ENCODE measurements at places on chromosomes 13 and 19. TPM values are rescaled to one million over a fixed set of nuclear protein-coding genes. Genes with fewer than 3 reads are reported as not detected.

The CTXN1 gene
- 8.2 TPM for total RNA-seq

GRCh38 chr19:48630296-48631063 is 6.7 kb downstream of the DBP start:
- no peak for DNase-seq

- no peak for DNase-seq
These were observed 47.9 kb downstream of the ACTN4 start for GRCh38 chr19:38695317-38695683.

GRCh38 chr13:29925457-29926097 is 75.2 kb upstream of the UBL3 start:
- DNase-seq: no peak

DNA sequence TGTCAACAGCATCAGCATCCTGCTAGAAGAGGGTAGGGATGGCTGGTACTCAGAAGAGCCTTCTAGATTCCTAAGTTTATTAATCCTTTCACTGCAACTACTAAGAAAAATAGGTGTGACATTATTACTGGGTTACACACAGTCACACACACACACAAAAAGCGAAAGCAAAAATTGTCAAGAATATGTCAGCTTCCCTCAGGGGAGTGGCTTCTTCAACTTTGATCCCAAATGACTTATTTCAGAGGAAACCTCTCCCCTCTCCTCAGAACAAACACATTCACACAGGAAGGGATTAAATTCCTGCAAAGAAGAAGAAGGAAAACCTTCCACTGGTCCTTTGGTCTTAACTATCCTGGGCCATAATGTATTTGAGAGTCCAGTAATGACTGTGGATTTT is 20.1 kb upstream of the IGFL1 start:
- no peak for DNase-seq

The ABCA7 gene
- total RNA-seq: 5.9 TPM

DNA sequence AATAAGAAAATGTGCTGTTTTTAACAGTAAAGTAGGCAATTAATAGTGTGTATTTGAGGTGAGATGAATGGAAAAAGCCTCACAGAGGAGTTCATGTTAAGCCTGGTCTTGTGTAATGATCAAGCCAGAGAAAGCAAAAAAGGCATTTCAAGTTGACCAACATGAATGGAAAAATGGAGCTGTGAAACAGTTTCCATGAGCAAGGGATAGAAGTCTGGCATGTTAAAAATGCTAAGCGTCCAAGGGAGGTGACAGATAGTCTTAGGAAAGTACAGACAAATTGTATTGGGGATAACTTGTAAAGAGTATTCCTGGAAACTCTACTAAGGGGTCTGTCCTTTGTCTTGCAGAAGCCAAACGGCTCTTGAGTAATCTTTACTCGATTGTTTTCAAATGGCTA is 506.8 kb upstream of the ATXN8OS start:
- no peak for DNase-seq

The TJP3 gene
- not detected for total RNA-seq

The KDELR1 gene
- 47.8 TPM for total RNA-seq

The TLE2 gene
- total RNA-seq: 20.6 TPM

The PRRG2 gene
- total RNA-seq: 3.1 TPM

The TEX29 gene
- not detected for total RNA-seq

The ZNF415 gene
- total RNA-seq: 0.86 TPM

- DNase-seq: no peak
These were observed 50.3 kb upstream of the ANKRD10 start for GRCh38 chr13:110965038-110965754.

DNA sequence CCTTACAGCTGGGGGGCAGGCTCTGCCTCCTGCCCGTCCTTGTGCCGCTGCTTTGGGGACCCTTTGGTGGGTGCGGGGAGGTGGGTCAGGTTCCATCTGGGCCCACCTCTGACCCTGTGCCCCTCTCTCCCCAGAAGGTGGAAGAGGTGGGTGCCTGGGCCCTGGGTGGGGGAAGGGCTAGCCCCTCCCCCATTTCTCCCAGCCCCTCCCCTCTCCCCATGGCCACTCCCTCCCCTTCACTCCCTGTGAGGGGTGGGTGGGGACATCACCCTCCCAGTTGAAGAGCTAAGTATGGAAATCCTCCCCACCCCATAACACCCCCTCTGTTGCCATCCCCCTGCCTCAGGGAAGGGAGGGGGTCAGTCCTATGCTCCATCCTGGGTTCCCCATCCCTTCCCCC is 14.2 kb downstream of the ARHGEF1 start:
- DNase-seq: no peak

- DNase-seq: no peak
These were observed 35.3 kb upstream of the CD177 start for GRCh38 chr19:43318203-43318602.

The RFPL4A gene
- total RNA-seq: 0.13 TPM

DNA sequence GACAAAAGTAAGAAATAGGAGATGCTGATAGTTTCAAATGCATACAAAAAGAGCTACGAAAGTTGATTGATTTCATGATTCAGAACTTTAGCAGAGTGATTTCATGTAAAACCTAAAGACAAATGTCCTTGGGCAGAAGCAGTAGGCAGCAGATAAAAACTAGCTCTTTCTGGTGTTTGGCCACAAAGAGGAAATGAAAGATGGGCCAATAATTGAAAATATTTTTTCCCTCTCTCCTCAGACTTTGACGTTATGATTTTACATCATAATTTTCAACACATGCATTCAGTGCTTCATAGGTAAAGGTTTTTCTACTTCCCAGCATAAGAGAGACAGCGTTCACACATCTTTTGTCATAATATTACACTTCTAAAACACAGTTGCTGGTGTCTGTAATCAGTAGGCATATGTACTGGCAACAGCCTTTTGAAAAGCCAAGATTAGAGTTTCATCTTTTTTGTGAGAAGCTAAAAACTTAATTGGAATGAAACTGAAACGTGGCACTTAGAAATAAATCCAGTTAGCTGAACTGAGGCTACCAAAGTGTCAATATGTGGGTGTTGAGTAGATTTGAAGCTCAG is 9.3 kb downstream of the SCEL start:
- no peak for DNase-seq

The DCT gene
- not detected for total RNA-seq

DNA sequence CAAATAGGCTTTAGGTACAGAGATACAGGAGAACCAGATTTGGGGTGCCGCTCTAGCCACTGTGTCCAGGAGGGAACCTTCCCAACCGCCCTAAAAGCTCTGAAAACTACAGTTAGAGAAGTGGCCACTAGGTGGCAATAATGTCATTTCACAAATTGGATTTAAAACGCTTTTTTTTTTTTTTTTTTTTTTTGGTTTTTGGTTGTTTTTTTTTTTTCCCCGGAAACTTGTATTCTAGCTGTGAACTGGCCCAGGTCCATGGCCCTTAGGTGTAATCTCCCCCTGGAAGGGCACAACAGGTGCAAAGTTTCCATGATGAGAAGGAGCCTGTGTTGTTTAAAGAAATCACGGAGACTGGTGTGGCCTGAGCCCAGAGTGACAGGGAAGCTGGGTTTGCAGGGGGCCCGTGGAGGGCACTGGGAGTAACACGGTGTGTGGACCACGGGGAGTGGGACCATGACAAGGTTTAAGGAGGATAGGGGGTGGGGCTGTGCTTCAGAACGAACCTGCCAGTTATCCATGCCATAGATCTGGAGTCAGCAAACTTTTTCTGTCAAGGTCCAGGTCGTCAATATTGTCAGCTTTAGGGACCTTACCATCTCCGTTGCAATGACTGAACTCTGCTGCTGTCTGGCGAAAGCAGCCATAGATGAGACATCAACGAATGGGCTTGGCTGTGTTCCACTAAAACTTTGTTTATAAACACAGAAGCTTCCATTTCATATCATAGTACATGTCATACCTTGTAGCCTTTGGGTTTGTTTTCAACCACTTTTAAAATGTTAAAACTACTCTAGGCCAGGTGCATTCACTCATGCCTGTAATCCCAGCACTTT is 10.1 kb downstream of the OR1I1 start:
- no peak for DNase-seq

The TNNI3 gene
- not detected for total RNA-seq

The UNC13A gene
- under 0.01 TPM for total RNA-seq

GRCh38 chr19:54168174-54168917 is 4.6 kb downstream of the TMC4 start:
- no peak for DNase-seq

The OVOL3 gene
- total RNA-seq: not detected

The DHDH gene
- total RNA-seq: not detected

The SOX1 gene
- not detected for total RNA-seq

The UBXN6 gene
- total RNA-seq: 114 TPM

DNA sequence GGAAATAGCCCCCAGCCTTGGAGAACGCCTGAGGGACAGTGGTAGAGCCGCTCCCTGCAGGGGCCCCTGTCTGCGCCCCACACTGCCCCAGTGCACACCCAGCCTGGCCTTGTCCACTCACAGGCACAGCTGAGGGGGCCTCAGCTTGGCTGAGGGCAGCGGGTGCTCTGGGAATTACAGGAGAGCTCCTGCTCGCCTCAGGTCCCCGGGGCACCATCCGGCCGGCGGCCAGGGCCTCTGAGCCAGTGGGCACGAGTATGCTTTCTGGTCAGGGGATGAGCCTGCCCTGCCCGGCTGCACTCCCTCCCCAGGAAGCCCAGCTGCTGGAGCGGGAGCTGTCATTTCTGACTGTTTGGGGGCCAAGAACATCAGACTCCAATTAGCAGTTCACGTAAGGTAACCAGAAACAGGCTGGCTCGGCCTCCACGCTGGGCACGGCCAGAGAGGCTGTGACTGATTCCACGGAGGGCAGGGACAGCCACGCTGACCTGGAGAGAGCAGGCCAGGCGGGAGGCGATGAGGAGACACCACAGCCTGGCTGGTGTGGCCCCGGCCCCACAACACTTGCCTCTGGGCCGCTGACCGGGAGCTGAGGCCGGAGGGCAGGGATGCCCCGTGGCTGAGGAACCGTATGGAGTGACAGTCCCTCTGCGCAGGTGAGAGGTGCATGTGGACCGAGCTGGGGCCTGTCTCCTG is 15.4 kb downstream of the CEBPG start:
- DNase-seq: no peak
